GM19239 (cell line): ENCODE measurements at places on chromosomes 16 and 17.

DNA sequence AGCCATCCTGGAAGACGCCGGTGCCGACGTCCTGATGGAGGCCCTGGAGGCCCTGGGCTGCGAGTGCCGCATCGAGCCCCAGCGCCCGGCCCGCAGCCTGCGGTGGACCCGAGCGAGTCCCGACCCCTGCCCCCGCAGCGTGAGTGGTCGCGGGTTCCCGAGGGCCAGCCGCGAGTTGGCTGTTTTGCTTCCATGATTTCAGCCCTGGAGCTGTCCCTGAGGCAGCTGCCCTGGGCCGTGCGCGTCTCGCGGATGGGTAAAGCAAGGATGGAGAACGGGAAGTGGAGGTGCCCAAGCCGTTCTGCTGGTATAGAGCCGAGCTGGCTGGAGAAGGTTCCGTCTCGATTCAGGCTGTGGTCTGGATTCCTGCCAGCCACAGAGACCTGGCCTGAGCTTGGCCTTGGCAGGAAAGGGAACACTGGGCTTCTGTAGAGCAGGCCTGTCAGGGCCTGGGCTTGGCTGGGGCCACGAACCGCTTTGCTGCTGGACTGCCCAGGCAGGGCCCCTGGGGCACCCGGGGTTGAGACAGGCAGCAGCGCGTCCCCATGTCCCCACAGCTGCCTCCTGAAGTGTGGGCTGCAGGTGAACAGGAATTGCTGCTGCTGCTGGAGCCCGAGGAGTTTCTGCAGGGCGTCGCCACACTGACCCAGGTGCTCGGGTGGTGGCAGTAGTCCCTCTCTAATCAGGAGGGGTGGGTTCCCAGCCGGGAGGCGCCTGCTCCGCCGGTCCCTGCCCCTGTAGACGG is 941 bp upstream of the MRPS34 start:
- no peak for DNase-seq

DNA sequence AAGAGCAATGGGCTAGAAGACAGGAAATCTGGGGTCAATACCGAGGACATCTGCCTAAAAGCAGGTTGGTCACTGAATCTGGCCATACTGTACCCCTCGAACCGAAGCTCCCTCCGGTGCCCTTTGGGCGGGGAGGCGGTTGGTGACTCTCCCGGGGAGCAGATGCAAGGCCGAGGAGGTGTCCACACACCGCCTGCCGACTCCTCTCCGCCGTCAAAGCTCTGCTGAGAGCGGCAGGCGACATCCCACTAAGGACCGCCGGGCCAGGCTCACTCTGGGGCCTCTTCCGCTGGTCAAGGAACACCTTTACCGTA is 458 bp downstream of the ZNF200 start:
- no peak for DNase-seq

DNA sequence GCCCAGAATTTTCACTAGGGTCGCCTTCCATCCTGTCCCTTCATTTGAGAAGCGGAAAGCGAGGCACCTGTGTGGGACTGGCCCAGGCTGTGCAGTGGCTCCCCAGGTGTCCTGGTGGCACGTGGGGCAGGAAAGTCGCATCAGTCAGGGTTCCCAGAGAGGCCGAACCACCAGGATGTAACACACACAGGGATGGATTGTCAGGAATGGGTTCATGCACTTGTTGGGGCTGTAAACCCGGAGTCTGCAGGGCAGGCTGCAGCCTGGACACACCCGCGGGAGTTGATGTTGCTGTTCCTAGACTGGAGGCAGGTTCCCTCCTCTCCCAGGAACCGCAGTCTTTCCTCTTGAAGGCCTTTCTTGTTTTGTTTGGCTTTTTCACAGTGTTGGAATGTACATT is 30.7 kb upstream of the RPTOR start:
- DNase-seq: no peak

DNA sequence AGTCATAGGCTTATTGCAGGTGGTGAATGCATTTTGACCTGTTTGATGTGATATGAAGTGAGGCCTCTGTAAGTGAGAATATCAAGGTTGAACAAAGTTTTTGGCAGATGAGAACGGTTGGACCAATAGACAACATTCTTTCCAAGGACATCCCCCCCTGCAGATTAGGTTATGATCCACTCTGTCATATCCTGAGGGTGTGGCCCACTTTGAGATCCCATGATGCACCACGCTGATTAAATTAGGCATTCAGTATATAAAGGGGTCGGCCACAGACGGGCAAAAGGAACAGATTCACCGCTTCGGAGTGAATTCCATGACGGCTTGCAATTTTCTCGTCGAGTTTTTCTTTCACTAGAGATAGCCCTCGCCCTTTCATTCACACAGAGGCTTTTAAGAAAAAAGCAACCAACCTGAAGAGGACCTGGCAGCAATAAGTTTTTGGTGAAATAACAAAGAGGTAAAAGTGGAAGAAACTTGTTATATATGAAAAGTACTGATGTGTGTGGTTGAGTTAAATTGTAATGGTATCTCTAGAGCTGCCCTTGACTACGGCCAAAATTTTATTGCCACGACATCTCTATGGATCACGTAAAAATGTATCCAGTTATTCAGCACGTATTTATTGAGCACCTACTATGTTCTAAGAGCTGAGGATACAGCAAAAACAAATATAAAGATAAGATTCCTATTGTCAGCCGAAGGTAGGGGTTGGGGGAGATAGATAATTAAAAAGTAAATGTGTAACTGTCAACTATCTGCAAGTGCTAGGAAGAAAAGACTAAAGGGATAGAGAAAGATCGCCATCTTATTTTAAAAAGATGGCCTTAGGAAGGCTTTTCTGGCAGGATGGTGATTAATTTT is 1.7 kb upstream of the RBBP6 start:
- no peak for DNase-seq

- DNase-seq: peak; percentile 22
Observed at GRCh38 chr16:70520612-70521297, 2.6 kb downstream of the COG4 start.

GRCh38 chr16:77373726-77374125 is 61.1 kb downstream of the ADAMTS18 start:
- no peak for DNase-seq

DNA sequence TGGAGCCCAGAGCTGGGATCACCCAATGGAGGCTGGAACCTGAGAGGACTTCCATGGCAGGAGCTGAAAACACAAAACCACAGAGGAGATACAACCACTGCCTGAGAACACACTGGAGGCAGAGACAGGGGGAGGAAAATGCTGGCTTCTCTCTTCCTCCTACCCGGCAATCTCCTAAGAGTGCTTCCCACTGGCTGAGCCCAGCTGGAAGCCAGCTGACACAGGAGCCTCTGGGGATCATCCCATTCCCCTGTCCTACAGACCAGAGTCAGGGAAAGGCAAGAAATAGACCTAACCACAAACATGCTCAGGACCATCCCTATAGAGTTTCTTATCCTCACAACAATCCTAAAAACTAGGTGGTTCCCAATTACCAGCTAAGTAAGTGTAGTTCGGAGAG is 112.4 kb upstream of the CDH5 start:
- DNase-seq: no peak

DNA sequence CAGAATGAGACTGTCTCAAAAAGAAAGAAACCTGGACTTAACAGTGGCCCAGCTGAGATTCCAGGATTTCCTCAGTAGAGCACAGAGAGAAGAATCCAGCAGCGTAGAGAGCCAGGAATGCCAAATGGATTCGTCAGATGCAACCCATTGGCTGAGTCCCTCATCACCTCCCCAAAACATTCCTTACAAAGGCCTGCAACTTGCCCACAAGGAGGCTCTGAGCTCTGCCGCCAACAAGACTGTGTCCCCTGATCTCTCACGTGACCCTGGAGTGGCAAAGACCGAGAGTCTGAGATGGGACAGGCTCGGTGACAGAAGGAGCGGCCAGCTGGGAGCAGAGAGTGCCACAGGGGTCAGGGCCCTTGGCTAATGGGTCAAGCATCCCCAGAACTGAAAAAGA is 6.9 kb upstream of the CHMP6 start:
- DNase-seq: no peak

DNA sequence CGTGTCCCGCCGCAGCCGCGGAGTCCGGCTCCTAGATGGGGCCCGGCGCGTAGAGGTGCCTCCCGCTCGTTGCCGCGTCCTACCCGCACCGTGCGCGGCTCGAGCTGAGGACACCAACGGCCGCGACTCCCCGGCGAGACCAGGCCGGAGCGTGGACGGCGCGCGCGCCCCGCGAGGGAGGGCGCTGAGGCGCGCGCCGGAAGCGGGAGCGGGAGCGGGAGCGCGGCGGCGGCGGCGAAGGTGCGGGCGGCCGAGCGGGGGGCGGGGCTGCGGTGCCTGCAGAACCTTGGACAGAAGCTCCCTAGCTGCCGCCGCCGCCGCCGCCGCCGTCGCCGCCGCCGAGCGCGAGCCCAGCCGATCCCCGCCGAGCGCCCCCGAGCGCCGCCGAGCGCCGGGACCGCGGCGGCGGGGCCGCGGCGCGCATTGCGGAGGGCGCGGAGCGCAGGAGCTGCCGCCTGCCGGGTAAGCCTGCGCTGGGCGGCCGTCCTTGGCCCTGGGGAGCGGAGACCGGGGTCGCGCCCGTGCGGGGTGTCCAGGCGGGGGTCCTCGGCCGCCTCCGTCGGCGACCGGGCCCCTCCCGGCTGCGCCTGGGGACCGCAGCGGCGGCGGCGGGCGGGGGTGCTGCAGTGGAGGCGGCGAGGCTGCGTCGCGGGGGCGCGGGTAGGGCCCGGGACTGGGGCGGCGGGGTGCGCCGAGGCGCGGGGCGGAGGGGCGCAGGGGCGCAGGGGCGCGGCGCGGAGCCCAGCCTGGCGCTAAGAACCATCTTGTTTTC is at the start of gene CDK5R1:
Gene CDK5R1 (plus strand): TSS at position 293 of the 772 bp plus-strand sequence. CDS start 628 bp downstream, outside the sequence.
- peak; percentile 84 for DNase-seq

DNA sequence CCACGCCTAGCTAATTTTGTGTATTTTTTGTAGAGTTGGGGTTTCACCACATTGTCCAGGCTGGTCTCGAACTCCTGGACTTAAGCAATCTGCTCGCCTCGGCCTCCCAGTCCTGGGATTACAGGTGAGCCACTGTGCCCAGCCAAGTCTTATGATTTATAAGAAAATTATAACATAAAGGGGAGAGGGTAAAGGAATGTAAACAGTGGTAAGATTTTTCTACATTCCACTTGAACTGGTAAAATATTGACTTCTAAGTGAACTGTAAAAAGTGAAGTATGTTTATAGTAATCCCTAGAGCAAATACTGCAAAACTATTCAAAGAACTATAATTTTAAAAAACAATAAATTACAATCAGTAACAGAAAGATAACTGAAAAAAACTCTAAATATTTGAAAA is 33.5 kb downstream of the C16orf87 start:
- no peak for DNase-seq

DNA sequence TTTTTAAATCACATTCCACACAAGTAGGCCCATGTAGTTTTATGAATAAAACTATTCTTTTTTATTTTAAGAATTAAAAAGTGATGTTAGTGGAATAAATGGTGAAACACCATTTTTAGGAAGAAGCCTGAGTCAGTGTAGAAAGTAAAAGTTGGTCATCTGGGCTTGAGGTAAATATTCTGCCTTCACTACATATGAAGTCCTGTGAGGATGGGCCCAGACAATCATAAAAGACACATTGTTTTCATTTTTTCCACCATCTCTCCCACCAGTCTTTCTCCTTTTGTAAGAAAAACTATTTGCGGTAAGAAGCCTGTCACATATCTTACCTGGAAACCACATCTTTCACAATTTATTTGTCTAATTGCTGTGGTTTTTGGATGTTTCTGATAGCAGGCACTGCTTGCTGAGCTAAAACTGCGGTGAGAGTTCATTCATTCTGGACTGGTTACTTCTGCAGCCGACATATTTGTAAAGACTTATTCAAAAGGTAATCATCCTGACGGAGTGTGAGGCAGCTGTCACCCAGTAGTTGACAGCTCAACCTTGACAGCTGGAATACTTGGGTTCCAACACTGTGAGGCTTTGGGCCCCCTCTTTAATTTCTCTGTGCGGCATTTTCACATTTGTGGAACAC is 10.6 kb upstream of the RFFL start:
- DNase-seq: no peak

DNA sequence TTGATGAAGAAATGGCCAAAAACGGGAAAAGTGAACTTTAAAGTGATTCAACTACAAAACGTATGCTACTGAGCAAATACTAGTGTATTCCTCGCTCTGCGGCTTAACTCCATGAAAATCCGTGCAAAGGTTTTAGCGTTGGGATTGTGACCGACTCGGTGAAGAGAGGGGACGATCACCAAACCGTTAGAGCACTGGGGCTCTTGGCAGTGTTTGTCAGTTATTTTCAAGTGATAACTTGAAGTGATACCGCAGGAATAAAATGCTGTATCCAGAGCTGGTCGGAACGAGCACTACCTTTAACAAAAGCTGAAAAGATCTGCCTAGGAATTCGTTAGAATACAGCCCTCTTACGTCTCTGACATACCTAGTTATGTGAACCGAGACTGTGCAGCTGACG is 773 bp upstream of the PPM1D start:
- no peak for DNase-seq

DNA sequence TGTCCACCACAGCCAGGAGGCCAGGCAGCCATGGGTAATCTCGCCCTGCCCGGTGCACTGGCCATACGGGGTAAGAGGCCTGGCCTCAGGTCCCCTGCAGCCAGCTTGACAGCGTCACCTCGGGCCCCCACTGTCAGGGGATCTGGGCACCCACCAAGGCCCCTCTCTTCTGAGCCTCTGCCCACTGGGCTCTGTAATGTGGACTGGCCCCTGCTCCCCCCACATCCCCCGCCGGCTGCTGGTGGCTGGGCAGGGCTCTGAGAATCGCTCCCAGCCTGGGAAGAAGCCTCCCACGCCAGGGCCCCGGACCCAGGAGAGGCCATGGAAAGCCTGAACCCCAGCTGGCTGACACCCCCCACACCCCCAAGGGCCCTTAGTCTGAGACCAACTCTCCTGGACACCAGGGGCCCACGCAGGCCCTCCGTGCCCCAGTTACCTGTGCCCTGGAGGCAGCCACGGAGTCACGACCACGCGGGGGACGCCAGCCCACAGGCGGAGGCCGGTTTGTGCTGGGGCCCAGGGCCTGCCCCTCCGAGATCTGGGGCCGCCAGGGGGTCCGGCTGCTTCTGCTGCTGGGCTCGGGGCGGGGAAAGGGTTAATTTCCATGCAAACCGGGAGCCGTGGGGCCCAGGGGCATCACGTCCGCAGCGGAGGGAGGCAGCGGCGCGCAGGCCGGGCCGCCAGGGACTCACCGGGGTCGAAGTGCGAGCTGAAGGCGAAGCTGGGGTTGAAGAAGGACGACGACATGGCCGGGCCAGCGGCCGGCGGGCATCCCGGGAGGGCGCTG is at the start of gene PVALEF:
Gene PVALEF (plus strand): TSS at position 262 of the 787 bp plus-strand sequence. CDS start 15,720 bp downstream, outside the sequence.
- DNase-seq: no peak

DNA sequence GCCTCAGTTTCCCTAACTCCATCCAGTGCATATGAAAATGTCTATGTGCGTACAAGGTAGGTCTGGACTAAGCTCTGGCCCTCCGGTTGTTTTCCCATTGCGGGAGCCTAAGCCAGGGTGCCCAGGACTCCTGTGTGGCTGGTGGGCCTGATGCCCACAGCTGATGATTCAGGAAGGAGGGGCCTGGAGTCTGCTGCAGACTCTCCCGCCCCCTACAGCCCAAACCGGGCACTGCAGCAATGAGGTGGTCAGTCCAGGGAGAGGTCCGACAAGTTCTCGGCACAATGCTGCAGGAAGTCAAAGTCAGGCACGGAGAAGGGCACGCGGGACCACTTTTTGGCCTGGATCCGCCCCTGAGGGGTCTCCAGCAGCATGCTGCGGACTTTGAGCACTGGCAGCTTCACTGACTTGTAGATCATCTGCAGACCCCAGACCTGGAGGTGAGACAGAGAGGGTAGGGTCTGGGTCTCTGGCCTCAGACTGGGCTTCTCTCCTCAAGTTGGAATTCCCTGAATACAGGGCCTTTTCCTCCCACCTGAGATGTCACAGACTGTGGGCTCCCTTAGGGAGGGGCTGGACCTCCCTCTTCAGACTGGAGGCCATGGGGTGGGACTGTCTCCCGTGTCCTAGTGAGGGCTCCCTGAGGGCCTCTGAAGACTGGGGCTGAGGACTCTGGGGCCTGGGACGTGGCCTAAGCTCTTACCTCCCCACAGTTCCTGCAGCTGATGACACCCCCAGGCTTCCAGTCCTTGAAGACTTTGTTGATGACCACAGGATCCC is 3.4 kb upstream of the ZNF385C start:
- DNase-seq: peak; percentile 75
